ENCODE measurements at places on chromosomes 5 and 9.
A peak's percentile ranks its signal among the peaks of the same experiment; 100 is the strongest.

DNA sequence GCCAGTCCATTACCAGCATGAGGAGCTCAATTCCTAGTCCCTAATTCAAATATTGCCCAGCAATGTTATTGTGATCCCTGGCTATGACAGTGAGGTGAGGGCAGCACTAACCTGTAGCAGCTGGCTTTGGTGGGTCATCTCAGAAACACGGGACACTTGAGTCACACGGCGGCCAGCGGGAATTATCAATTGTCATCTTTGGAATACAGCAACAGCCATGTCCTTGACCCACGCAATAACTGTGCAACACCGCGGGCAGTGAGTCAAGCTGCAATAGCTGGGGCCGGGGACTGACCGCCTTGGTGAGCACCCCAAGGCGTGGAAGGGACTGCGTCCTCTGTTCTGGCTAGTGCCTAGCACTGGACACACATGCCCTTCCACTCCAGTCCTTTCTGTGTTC is 62.5 kb upstream of the ALDH1B1 start:
- DNase-seq = no peak

DNA sequence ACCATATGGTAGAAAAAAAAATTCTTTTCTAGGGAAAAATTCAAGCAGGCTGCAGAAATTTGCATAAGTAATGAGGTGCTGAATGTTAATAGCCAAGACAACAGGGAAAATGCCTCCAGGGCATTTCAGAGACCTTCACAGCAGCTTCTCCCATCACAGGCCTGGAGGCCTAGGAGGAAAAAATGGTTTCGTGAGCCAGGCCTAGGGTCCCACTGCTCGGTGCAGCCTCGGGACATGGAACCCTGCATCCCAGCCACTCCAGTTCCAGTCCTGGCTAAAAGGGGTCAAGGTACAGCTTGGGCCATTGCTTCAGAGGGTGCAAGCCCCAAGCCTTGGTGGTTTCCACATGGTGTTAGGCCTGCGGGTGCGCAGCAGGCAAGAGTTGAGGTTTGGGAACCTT is 436.0 kb upstream of the SMC2 start:
- no peak for DNase-seq

GRCh38 chr5:99315413-99316183 is 386.8 kb upstream of the CHD1 start:
- DNase-seq = no peak

- no peak for DNase-seq
These were observed 157.0 kb downstream of the GABBR2 start for GRCh38 chr9:98551511-98552286.

DNA sequence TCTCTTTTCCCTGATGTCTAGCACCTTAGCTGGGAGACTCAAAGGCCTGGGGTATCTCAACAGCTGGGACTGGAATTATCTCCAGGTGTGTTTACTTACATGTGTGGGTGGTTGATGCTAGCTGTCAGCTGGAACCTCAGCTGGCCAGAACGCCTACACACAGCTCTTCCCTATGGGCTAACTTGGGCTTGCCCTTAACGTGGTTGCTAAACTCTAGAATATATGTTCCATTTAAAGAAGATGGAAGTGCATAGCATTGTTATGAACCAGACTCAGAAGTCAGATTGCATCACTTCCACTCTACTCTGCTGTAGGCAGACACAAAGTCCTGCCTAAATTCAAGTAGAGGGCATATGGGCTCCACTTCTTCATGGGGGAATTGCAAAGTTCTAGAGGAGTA is 29.3 kb downstream of the SGCD start:
- no peak for DNase-seq

DNA sequence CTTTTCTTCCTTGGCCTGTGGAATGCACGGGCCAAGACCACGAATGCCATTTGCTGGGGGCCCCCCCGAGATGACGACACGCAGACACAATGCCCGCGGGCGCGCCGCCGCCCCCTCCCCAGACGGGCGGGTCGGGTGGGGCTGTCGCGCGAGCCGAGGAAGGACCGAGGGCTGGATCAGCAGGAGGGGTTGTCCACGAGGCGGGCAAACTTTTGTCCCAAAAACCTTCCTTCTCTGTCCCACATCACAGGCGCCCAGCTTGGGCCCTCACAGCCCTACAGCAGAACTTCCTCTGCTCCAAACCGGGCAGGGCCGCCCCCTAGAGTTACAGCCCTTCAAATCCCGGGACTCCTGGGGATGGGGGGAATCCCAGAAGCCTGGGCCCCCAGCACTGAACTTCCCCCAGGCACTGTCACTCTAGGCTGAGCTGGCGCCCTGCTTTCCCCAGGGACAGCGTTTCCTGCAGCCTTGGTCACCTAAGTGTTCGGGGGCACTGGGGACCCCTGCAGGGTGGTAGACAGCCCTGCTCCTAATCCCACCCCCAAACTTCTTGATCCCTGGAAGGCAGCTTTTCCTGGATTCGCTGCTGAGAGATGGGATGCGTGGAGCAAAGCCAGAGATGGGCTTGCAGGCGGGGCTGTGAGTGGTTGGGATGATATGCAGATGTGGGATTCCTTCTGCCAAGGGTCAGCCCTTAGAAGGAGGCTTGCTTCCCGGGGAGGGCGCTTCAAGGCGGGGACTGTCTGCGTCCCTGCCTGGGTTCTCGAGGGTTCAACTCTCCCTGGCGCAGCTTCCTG is 980 bp downstream of the COL5A1 start:
- no peak for DNase-seq

GRCh38 chr5:141564216-141564692 is 54.5 kb downstream of the DIAPH1 start:
- peak; percentile 79 for DNase-seq

GRCh38 chr5:117623042-117623805 is 1048.6 kb upstream of the SEMA6A start:
- DNase-seq = no peak

DNA sequence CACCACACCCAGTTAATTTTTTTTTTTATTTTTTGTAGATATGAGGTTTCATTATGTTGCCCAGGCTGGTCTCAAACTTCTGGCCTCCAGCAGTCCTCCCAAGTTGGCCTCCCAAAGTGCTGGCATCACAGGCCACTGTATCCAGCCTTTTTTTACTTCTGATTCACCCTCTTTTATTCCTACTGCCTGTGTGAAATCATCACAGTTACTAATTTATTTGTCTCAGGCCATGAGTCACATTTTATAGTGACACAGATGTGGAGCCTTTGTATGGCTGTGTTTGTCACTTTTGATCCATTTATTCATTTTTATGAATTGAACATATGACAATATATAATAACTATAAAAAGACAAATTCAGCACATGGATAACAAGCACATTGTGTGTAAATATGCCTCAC is 67.1 kb upstream of the SNX2 start:
- DNase-seq = no peak

DNA sequence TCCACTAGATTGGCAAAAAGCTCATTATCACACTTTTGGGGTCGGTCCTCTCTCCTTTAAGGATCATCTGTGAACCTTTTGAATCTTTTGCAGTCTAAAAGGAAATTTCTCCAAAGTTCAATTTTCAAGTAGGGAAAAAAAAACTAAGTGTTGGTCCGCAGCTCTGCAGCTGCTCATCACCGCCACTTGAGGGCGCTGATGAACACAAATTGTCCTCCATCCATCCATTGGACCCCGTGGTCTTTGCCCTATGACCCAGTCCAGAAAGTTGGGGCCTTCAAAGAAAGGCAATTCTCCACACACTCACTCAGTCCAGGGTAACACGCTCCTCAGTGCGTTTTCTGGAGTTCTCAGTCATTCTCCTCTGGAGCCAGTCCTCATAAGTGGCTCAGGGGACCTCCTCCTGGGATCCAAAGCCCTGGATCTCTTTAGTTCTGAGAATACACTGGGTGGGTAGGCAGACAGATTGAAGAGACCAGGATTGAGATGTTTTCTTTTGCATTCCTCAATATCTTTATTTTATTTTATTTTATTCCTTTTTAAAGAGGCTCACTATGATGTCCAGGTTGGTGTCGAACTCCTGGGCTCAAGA is 63.6 kb upstream of the SLC28A3 start:
- DNase-seq = no peak

GRCh38 chr5:154840435-154841272 is 9.7 kb downstream of the FAXDC2 start:
- DNase-seq = no peak

DNA sequence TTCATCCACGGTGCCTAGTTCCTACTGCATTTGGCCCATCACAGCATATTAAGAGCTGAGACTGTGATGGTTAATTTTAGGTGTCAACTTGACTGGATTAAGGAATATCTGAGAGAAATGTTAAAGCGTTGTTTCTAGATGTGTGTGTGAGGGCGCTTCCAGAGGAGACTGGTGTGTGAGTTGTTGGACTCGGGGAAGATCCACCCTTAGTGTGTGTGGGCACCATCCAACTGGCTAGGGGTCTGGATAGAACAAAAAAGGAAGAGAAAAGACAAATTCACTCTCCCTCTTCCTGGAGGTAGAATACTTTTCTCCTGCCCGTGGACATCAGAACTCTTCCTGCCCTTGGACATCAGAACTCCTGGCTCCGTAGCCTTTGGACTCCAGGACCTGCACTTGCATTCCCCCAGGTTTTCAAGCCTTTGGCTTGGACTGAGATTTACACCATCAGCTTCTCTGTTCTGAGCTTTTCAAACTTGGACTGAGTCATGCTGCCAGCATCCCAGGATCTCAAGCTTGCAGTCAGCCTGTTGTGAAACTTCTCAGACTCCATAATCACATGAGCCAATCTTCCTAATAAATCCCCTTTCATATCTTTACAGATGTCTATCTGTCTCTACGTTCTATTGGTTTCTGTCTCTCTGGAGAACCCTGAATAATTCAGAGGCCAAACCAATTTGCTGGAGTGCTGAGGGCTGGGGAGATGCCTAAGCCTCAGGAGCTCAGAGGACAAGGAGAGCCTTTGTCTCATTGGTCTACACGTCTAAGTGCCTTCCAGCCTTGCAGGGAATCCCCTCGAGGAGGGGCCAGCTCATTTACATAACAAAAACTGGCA is 164.5 kb downstream of the DCP2 start:
- DNase-seq = no peak

DNA sequence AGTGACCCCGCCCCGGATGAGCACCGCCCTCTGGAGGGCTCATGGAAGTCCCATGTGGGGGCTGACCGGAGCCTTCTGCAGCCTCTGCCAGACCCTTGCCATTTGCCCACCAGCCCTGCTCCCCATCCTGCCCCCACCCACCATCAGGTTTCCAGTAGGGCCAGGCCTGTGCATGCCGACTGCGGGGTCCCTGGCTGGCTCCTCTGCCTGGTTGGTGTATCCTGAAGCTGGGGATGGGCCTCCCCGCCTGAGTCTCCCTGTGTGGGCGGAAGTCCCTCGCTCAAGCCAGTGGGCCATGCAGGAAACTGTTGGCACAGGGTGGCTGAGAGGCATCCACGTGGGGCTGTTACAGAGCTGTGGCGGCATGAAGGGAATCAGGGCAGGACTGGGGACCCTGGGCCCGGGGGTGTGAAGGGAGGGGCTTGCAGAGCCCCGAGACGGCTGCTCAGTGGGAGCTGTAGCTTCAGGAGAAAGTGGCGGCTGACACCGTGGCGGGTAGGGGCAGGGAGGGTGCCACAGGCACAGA is 88.7 kb downstream of the RXRA start:
- DNase-seq = no peak

- no peak for DNase-seq
These were observed 112.0 kb downstream of the ADAMTS16 start for GRCh38 chr5:5252106-5252505.

DNA sequence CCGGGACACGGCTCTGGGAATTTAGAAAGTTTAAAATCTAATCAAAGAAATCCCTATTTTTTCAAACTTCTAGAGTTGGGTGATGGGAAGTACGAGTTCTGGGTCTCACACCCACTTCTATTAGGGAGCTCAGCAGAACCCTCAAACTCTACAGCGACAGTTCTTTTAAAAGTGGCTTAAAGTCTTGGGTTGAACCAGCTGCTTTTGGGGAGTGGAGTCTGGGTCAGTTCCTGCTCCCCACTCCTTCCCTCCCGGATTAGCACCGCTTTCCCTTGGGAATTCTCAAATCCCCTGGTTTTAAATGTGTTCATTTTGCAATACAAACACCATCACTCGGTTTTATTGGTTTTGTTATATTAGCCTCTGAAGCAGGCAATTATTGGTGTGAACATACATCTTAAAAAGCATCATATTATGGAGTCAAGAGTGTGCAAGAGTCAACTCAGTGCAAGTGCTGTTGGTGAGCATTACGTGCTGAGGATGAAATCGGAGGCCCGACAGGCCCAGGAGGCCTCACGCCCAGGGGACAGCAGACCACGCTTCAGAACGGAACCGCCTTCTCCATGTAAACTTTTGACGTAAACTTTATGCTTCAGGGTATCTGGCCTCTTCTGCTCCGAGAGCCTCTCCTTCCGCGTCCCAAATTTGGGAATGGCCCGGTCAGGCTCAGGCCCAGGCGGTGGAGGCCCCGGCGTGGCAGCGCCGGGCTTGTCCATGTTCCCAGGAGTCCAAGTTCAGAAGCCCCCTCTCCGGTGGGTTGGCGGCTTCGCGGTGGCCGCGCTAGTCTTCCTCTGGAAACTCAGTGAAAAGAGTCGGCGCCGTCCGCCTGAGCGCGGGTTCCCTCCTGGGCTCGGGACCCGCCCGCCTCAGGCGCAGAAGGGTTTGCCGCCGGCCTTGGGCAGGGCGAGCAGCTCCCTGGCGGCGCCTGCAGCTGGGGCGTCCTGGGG is 5.3 kb downstream of the IRX4 start:
- DNase-seq = no peak

DNA sequence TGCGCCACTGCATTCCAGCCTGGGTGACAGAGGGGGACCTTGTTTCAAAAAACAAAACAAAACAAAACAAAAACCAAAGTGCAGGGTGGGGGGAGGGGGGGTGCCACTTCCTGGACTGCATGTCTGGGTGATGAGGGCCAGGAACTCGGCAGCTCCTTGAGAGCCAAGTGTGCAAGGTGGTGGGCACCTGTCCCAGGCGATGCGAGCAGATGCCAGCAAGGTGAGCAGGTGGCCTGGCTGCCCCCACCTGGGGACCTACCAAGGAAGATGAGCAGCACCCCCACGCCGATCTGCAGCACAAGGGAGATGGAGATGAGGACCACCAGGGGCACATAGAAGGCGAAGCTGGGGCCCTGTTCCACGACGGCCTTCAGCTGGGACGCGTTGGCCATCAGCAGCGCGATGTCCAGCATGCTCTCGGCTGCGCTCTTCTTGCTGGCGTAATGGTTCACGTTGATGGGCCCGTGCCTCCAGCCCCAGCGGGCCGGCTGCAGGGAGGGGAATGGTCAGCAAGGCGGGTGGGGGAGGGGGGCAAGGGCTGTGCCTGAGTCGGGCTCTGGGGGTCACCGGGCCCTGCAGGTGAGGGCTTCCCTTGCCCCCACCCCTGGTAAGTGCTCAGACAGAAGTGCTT is 7.8 kb downstream of the NINJ1 start:
- DNase-seq = no peak
